ENCODE measurements at places on chromosomes 12 and 14.
A peak's percentile ranks its signal among the peaks of the same experiment; 100 is the strongest.

GRCh38 chr12:31605531-31605930 lies 14.6 kb upstream of the DENND5B start:
- H3K4me1 ChIP-seq: no peaks in the 10 kb centered on the region
- H3K36me3 ChIP-seq: no peaks in the 10 kb centered on the region
- H3K4me3 ChIP-seq: no peak overlapping the region

- no peak overlapping the region for H3K27ac ChIP-seq
- H3K4me1 ChIP-seq: peaks cover 28% of the 10 kb centered on the region
- no peaks in the 10 kb centered on the region for H3K27me3 ChIP-seq
- no peaks in the 10 kb centered on the region for H3K36me3 ChIP-seq
Measured at GRCh38 chr14:105286759-105287144, 14.0 kb downstream of the BRF1 start.

- H3K4me1 ChIP-seq: peaks cover 18% of the 10 kb centered on the region
- H3K27me3 ChIP-seq: no peaks in the 10 kb centered on the region
- H3K36me3 ChIP-seq: peaks cover 33% of the 10 kb centered on the region
- H3K4me3 ChIP-seq: no peak overlapping the region
- H3K27ac ChIP-seq: no peak overlapping the region
- no peak for DNase-seq
Measured at GRCh38 chr12:56321027-56321426, 5.2 kb upstream of the CNPY2 start.

DNA sequence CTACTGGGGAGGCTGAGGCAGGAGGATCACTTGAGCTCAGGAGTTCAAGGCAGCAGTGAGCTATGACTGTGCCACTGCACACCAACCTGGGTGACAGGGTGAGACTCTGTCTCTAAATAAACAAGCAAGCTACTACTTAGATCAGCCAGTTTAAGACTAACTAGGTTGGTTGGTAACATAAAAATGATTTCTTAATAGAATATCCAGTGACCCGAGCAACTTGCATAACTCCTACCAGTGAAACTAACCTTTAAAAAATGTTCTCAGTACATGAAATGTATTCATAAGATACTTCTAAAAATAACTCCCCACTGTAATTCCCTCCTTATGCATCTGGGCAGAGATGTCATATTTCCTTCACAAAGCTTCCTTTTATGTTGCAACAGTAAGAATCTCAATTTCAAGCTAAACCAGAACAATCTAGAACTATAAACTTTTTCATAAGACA lies 15.9 kb downstream of the TAOK3 start:
- H3K4me1 ChIP-seq: peaks cover 42% of the 10 kb centered on the region
- H3K27ac ChIP-seq: peak overlapping the region; percentile 93
- DNase-seq: no peak
- peaks cover 26% of the 10 kb centered on the region for H3K36me3 ChIP-seq
- H3K27me3 ChIP-seq: no peaks in the 10 kb centered on the region

- H3K36me3 ChIP-seq: no peaks in the 10 kb centered on the region
- DNase-seq: no peak
- H3K4me3 ChIP-seq: no peak overlapping the region
- no peaks in the 10 kb centered on the region for H3K4me1 ChIP-seq
- H3K27ac ChIP-seq: no peak overlapping the region
Measured at GRCh38 chr14:76752744-76753143, 8.5 kb upstream of the VASH1 start.

DNA sequence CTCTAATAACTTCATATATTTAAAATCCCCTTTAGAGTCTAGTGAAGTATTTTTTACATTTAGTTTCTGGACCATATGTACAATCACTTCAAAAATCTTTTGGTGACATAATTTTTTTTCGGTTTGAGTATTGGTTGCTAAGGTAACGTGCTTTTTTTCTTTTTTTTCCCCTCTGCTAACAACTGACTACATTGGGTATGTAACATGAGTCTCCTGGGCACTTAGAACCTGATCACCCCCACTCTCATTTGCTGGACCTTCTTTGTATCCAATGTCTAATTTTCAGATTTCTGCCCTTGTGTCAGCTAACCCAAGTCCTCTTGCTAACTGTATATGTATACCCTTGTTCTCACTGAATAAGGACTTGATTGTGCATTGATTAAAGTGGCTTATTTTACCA lies 592.9 kb upstream of the FLRT2 start:
- H3K4me1 ChIP-seq: no peaks in the 10 kb centered on the region
- H3K27ac ChIP-seq: no peak overlapping the region
- no peak for DNase-seq
- no peaks in the 10 kb centered on the region for H3K27me3 ChIP-seq
- H3K4me3 ChIP-seq: no peak overlapping the region

DNA sequence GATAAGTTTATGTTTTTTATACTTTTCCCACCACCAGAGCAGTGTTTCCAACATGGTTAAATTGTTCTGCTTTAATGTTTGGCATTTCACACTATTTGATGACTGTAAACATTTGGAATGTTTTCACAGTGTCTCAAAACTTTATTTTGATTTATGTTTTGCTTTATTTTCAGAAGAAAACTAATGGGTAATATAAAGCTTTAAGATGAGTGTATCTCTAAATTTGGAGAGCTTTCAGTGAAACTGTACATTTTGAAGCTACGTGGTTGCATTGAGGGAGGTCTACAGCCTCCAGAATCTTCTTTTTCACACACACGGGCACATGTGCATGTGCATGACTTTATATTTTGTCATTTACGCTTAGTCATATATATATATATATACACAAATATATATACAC lies 10.7 kb downstream of the BICD1 start:
- no peak overlapping the region for H3K4me3 ChIP-seq
- H3K27me3 ChIP-seq: no peaks in the 10 kb centered on the region
- H3K36me3 ChIP-seq: peaks cover 6% of the 10 kb centered on the region
- DNase-seq: no peak
- no peak overlapping the region for H3K27ac ChIP-seq
- peaks cover 18% of the 10 kb centered on the region for H3K4me1 ChIP-seq

DNA sequence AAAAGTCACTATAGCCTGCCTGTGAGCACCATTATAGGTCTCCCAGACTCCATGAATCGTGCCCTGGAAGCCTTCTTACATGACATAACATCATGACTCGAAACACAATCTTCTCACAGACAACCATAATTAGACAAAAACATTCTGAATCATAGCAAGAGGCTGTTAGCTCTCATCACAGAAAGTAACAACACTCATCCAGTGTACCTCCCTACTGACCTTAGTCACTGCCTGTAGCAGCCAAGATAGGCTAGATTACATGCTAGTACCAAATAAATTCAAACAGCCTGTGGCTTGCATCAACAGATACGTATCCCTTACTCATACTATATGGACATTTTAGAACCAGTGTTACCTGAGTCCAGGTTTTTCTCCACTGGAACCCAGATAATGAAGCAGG lies 663.8 kb upstream of the FOXG1 start:
- no peaks in the 10 kb centered on the region for H3K4me1 ChIP-seq
- no peaks in the 10 kb centered on the region for H3K27me3 ChIP-seq
- H3K4me3 ChIP-seq: no peak overlapping the region
- H3K27ac ChIP-seq: no peak overlapping the region
- H3K36me3 ChIP-seq: no peaks in the 10 kb centered on the region
